Type B pancreatic cell (in vitro differentiated cells): ENCODE measurements at places on chromosomes 1 and 21.

GRCh38 chr1:229328598-229329362, 14.1 kb downstream of the CCSAP start:
- DNase-seq: no peak

GRCh38 chr1:165884009-165884689, 56.7 kb downstream of the UCK2 start:
- no peak for DNase-seq

DNA sequence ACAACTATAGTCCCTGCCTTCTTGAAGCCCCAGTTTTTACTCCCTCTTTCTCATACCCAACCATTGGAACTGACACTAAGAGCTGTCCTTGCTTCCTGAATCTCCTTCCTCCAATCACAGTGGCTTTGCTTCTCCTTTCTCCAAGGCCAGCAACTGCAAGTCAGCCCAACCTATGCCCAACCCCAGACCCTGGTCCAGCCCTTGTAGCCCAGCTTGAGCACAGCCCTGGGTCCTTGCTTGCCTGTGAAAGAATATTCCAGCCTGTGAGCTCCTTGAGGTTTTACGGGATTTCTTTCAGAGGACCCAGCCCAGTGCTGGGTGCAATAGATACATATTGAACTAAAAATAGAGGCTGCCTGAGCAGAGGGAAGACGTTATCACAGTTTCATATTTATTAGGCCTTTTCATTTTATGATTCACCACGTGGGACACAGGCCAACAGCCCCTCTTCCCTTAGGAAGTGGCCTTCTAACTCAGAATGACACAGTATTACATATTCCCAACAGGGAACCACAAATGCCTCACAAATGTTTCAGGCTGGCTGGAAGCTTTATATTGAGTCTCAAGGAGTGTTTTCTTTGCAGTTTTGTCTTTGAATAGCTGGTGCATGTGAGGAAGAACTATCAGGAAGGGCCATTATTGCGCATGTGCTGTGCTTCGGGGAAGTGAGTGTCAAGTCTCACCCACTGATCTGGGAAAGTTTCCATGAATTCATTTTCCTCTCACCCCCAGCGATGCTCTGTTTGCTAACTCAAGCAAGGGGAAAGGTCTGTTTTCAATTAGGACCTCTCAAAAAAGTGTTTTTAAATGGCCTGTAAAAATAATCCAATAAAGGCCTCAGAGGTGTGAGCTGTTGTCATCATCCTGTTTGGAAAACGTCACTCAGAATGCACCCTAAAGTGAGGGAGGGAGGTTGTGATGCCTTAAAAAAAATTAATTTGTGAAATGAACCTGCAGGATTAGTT, 92.3 kb upstream of the NFIA start:
- DNase-seq: no peak

GRCh38 chr1:2021550-2021949, 2.4 kb downstream of the GABRD start:
- no peak for DNase-seq

DNA sequence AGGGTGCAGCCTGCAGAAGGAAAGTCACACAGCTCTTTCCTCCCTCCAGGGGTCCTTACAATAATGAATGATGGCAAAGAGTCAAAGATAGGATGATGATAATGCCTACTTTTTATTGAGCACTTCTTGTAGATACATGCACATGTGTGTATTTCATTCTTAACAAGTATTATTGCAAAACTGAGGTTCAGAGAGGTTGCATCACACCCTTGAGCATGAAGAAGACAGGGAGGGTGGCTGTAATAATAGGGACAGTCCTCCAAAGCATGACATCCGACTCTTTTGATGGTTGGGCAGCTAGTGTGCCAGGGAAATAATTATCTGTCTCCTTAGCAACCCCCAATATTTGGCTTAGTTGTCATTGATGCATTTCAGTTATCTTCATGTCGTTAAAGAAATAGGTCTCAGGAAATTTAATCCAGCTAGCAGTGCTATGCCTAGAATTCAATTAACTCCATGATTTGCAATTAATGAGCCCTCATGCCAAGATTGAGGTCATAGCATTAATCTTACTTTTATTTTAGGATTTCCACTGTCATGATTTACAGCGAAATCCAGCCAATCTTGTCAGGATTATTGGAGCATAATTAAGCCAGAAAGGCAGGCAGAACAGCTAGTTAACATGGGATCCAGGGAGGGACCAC, 35.0 kb downstream of the DNAJC6 start:
- no peak for DNase-seq

DNA sequence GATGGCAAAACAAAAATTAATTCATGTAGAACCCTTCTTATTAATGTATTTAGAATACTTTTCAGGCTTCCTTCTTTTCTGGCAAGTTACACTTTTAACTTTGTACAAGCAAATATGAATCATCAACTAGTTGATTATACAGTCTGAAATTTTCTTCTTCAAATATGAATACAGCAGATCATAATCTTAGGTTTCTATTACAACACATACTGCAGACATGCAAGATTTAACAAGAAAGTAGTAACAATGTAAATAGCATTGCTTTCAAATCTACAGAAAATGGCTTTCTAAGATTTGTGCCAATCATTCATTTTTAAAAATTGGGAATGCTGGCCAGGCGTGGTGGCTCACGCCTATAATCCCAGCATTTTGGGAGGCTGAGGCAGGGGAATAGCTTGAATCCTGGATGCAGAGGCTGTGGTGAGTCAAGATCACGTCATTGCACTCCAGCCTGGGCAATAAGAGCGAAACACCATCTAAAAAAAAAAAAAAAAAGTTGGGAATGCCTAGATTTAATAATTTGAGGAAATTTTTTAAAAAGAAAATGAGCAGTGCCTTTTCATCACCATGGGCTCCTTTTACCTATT, 68.4 kb upstream of the DPYD start:
- no peak for DNase-seq

GRCh38 chr1:167066333-167067122, 23.6 kb downstream of the GPA33 start:
- peak; percentile 90 for DNase-seq

- peak; percentile 84 for DNase-seq
Measured at GRCh38 chr1:7680207-7680954, 90.7 kb upstream of the VAMP3 start.

- DNase-seq: no peak
Measured at GRCh38 chr1:3590139-3590763, 21.1 kb downstream of the MEGF6 start.

DNA sequence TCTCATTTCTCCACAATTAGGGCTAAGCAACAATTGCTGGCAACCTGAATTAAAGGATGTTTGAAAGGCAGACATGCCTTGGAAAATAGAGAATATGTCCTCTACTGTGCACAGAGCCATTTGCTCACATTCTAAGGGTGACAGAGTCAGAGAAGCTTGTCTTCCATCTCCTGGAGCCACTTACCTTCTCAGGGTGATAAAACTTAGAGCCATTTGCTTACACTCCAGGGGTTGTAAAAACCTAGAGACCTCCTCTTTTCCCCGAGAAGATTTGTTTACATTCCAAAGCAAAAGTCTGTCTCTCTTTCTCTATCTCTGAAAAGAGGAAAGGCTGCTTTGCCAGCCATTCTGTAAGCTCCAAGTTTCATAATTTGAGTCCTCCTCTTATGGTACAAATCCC, 61.3 kb downstream of the LBR start:
- DNase-seq: no peak

GRCh38 chr1:42173155-42173933, 8.8 kb upstream of the GUCA2A start:
- no peak for DNase-seq

DNA sequence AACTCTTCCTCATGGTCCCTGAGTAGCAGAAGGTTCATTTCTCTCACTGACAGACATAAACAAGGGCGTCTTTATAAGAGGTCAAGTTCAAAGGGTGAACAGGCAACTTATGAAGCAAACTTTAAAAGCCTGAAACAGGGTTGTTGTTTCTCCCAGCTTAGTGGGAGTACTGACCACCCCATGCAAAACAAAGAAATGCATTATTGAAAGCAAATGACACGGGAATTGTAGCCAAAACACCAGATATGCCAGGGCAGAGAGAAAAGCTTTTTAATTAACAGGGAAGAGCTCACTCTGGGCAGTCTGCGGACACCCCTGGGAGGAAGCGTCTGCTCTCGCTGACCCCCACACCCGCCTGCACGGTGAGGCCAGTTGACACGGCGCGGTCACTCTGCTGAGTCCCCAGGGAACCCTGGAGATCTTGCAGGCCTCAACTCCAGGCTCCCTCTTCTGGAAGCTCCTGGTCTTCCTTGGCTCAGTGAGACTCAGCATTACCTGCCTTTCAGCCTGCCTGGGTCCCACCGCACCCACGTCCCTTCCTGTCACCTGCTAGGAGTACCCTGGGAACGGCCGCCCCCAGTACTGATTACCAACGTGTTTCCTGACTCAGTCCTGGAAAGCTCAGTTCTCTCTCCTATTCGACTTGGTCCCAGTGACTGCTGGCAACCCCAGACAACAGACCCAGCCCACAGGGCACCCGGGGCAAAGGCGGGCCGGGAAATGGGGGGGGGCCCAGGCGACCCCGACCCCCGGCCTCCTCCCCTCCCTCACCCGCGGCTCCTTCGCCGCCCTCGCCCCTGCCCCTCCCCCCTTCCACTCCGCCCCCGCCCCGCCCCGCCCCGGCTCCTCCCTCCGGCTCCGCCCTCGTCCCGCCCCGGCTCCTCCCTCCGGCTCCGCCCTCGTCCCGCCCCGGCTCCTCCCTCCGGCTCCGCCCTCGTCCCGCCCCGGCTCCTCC, 972 bp downstream of the CFAP410 start:
- DNase-seq: no peak

GRCh38 chr1:51097171-51097570, 4.9 kb upstream of the C1orf185 start:
- no peak for DNase-seq

DNA sequence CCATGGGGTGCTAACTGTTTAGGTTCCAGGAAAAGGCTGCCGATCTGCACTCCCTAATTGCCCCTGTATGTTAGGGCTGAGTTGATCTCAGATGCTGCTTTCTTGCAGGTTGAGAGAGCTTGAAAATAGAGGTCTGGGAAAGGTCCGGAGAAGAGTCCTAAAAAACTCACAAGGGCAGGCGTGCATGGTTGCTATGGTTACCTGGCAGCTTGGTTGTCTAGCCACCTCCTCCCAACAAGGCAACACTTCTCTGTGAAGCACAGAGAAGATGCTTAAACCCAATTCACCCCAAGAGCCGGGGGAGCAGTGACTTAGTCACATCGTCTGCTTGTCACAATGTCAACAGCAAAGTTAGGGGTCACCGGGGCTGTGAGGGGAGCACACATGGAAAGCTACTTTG, 31.0 kb upstream of the LRRC52 start:
- no peak for DNase-seq

DNA sequence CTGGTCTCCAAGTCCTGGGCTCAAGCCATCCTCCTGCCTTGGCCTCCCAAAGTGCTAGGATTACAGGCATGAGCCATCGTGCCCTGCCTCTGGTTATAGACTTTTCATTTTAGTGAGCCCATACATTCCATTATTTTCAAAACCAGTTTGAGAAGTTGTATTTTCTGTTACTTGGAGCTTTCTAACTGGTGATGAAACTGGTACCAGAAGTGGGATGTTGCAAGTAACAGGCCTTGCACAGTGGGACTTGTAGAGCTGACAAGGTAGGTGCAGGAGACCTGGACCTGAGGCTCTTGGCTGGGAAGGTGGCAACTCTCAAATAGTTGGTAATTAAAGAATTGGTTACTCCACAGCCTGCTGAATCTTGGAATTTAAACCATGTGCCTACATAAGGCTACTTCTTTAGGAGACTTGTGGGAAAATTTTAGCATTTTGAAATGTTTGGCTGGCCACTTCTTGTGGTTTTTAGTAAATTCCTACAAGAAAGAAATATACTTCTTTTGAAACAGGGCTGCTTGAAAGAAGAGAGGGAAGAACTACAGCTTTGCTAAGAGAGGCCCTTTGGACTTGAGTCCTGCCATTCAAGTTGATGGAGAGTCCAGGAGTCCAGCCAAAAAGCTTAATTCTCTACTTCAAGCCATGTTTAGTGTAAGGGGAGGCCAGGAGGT, 9.8 kb upstream of the ALPL start:
- no peak for DNase-seq

GRCh38 chr1:175563236-175563895, 180.0 kb downstream of the TNR start:
- no peak for DNase-seq

DNA sequence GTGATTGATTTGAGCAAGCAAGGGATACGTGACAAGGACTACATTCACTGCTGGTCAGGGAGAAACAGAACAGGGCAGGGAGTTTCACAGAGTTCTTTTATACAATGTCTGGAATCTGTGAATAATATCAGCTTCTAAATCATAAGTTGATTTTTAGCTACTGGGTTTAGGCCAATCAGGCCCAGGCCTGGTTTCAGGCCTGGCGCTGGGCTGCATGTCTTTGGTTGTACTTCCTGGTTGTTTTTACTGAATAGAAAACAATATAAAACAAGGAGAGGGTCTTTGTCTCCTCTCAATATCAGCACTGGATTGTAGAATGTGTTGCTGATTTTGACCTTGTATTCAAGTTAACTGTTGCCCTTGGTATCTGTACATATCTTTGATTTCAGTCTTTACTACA, 865 bp upstream of the AMY2A start:
- no peak for DNase-seq

DNA sequence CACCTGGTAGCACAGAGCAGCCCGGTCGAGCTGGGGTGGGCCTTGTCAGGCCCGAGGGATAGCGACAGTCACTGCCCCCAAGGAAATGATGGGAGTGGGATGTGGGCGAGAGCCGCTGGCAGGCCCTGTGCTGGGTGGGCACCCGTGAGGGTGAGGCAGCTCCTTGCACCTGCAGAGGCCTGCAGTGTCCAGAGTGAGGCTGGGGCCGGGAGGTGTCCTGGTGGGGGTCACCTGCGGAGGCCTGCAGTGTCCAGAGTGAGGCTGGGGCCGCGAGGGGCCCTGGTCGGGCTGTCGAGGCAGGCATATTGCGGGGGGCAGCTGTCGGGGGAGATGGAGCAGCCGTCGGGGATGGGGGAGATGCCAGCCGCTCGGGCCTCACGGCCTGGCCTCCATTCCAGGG, 49.5 kb downstream of the SLC19A1 start:
- DNase-seq: no peak

- DNase-seq: no peak
Measured at GRCh38 chr21:15617964-15618363, 111.8 kb upstream of the USP25 start.

DNA sequence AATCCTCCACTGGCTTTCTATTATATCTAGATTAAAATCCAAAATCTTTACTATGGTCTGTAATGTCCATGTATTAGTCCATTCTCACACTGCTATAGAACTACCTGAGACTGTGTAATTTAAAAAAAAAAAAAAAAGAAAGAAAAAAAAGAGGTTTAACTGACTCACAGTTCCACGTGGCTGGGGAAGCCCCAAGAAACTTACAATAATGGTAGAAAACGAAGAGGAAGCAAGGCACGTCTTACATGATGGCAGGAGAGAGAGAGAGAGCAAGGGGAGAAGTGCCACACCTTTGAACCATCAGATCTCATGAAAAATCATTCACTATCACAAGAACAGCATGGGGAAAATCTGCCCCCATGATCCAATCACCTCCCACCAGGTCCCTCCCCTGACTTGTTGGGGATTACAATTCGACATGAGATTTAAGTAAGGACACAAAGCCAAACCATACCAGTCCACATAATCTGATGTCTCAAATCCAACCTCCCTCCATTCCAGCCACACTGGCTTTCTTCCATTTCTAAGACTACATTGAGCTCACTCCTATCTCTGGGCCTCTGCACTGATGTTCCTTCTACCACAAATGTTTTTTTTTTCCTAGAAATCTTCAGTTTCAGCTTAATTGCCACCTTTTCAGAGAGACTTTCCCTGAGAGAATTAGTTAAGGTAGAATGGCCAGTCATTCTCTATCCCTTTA, 92.4 kb downstream of the EIF4G3 start:
- no peak for DNase-seq
